ENCODE measurements at places on chromosomes 1 and 21.
A peak's percentile ranks its signal among the peaks of the same experiment; 100 is the strongest.

DNA sequence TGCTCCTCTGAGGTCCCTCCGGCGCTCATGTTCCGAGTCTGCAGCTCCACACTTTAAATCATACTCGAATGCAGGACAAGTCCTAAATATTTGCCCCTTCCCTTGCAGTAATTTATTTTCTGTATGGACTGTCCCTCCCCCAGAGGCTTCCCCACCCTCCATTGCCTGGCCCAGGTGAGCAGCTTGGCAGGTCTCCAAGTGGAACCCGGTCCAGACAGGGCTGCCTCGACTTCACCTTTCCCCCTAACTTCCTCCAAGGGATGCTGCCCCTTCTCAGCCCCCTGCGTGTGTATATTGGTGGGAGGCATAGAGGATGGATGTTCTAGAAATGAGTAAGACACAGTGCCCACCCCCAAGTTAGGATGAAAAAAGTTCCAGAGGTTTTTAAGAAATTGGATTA is 5.4 kb upstream of the OPTC start:
- no peak for DNase-seq

DNA sequence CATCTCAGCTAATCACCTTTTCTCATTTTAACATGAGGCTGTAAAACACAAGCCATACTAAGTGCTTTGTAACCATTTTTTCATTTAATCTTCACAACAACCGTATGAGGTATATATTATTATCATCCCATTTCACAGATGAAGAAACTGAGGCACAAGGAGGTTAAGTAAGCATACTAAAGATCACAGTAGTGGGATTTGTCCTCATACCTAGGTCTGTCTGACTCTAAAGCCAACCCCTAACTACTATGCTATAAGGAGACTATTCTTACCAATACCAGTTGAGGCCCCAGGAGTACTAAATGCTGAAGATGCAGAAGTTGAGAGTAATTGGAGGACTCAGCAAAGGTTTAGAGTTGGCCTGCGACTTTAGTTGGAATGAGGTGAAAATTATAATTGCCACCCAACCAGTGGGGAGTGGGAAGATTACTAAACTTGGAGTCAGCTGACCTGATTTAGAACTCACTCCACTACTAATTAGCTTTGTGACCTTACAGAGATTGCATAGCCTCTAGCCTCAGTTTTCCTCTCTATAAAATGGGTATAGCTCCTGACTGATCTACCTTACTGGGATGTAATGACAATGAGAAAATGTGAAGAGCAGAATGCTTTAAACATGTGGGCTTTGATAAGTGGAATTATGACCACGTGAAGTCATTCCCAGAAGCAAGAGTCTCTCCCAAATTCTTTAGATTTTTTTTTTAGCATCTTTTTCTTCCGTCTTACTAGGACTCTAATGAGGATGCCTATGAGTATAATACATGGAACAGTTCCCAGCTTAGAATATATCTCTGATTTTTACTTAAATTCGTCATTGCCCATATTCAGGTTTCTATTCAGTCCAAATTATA is 85.8 kb upstream of the IPO9 start:
- DNase-seq = no peak

DNA sequence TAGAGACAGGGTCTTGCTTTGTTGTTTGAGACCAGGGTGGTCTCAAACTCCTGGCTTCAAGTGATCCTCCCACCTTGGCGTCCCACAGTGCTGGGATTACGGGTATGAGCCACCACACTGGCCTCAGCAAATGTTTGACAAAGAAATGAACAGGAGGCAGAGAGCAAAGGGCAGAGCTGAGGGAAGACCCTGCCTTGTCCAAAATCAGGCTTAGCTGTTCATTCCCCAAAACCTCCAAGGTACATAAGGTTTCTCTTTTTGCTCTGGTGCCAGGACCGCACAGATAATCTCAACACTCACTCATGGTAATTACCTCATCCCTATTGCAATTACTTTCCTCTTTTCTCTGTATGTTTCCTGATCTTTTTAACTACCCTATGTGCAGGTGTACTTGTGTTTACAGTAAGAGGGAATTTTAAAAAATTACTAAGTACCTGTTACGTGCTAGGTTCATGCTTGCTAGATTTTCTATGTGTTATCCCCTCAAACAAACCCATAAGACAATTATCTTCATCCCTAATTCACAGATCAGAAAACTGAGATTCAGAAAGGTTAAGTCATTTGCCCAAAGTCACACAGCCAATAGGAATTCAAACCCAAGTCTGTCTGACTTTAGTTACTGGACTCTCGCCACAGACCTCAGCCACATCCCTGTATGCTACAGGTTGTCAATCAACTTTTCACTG is 11.5 kb downstream of the ASAP3 start:
- DNase-seq = no peak

- no peak for DNase-seq
These were observed 61.2 kb downstream of the CCDC30 start for GRCh38 chr1:42524330-42524729.

GRCh38 chr1:238491265-238491664 is 600.5 kb upstream of the ZP4 start:
- no peak for DNase-seq

DNA sequence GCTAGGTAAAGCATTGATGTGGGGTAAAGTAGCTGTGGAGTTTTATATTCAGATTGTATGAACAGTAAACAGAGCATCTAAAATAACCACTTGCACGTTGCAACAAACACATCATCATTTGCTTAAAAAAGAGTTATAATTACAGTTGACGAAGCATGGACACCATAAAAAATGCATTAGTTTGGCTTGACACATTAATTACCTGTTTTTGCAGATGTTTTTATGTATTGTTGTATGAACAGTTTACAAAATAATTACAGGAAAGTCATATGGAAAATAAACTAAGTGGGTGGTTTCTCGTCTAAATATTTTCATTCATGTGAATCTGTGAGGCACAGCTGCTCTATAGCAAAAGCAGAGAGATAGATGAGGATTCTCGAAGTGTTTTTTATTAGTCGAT is 108.3 kb downstream of the RPS6KC1 start:
- no peak for DNase-seq

GRCh38 chr1:47644212-47644573 is 206.3 kb downstream of the FOXD2 start:
- no peak for DNase-seq

GRCh38 chr1:227411066-227411465 is 92.8 kb upstream of the CDC42BPA start:
- DNase-seq = no peak

GRCh38 chr1:19925342-19926070 is 2.1 kb upstream of the PLA2G2E start:
- no peak for DNase-seq

- no peak for DNase-seq
These were observed at the start of gene KRTAP11-1 for GRCh38 chr21:30881480-30881879. Gene KRTAP11-1, minus strand, starts transcription at chr21:30881580. Its CDS starts 56 bp downstream, at chr21:30881524.

DNA sequence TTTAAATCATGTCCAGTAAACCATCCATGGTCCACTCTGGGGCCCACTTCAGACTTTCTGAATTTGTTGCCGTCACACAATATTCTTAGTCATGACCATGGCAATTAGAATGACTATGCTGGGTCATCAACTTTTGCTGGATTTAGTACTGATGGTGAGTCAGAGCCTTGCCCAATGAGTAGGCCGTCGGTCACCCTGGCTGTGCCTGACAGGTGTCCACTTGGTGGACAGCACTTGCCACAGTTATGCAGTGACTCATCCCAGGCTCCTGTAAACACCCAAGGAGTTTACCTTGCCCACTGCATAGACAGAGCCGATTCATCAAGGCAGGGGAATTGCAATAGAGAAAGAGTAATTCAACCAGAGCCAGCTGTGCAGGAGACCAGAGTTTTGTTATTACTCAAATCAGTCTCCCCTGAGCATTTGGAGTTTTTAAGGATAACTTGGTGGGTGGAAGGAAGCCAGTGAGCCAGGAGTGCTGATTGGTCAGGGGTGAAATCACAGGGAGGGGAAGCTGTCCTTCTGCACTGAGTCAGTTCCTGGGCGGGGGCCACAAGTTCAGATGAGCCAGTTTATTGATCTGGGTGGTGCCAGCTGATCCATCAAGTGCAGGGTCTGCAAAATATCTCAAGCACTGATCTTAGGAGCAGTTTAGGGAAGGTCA is 333.8 kb downstream of the PTPRU start:
- DNase-seq = no peak

GRCh38 chr1:183571678-183572268 is 18.5 kb downstream of the NCF2 start:
- DNase-seq = no peak

DNA sequence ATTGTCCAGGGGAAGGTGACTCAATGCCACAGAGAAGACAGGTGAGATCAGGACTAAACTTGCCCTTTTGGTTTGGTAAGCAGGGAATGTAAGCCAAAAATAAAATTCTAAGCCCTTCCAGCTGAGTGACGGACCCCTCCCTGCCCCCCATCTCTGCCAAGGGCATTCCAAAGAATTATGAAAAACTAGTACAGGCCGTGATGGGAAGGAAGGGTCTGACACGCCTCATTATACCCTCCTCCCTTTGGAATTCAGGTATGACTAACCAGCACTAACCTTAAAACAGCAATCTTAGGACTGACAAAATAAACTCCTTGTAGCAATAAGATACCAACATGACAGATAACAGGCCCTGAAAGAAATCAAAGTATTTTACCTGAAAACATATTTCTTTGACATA is 99.6 kb downstream of the GABPA start:
- DNase-seq = no peak

GRCh38 chr1:226863446-226863845 is 7.0 kb upstream of the PSEN2 start:
- no peak for DNase-seq

DNA sequence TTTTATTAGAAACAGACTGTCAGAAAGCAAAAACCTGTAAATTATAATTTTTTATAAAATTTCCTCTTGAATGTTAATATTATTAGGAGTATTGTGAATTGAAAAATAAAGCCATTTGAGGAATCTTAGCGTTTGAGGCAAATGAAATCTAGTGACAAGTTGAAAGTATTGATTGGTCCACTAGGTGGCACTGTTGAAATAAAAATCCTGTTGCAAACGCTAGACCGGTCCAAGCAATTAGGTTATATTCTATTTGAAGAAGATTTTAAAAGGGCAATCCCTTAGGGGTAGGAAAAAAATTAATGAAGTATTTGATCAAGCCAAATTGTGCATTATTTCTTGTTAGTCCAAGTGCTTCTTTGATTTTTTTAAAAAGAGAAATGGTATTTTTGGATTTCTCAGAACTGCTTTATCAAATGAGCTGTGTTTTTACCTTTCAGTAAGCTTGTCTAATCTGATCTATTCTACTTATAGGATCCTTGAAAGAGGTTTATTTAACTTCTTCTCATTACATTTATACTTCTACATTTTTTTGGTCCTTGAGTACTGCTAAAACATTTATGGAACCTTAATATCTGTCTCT is 57.7 kb downstream of the ATG4C start:
- no peak for DNase-seq

DNA sequence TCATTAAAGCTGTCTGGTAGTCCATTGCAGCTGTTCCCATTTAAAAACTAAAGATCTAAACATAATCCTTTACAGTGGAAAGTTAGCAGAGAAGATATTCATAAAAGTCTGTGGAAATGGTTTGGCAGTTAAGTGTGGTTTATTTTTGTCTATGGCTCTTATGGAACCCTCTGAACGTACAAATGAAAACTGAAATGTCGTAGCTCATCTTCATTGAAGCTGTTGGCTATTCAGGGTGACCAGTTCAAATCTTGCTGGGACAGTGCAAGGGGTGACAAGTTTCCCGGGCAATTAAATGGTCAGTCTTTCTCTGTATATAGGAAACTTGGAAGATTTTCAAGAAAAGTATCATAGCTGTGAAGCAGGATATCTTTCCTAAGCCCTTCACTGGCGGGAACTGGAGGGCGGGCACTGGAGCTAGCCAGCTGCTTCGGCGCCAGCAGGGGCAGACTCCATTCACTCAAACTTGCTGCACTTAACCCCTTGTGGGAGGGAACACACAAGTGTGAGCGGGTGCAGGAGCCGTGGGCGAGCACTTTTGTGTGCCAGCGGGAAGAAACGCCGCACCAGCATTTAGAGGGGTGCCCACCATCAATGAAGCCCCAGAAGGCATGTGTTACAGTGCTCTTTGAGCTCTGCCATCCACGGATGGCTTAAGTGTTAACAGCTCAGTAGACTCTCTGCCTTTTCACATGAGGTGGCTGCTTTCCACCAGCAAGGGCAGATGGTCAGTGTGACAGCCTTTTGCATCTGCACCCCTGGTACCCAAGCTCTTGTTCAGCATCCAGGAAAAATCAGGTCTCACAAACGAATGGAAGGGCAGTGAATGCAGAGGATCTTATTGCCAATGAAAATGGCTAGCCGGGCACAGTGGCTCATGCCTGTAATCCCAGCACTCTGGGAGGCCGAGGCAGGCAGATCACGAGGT is 232.1 kb upstream of the KAZN start:
- DNase-seq = no peak

- DNase-seq = no peak
These were observed 1046.7 kb upstream of the B3GALT2 start for GRCh38 chr1:194233069-194233468.

DNA sequence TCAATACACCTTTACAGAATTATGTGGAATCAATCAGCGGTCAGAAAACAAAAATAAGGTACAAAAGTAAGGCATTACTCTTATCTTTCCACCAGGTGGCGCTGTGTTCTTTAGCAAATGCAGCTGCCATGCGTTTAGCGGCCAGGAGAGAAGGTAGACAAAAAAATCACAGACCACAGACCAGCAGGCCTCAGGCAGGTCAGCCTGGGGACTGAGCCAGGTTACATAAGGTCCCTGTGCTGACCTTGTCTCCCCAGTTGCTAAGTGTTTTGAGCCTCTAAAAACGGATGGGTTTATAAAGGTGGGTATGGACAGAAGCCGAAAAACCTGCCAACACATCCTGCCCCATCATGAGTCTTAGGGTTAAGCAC is 2.8 kb downstream of the RGS16 start:
- DNase-seq = peak; percentile 43

DNA sequence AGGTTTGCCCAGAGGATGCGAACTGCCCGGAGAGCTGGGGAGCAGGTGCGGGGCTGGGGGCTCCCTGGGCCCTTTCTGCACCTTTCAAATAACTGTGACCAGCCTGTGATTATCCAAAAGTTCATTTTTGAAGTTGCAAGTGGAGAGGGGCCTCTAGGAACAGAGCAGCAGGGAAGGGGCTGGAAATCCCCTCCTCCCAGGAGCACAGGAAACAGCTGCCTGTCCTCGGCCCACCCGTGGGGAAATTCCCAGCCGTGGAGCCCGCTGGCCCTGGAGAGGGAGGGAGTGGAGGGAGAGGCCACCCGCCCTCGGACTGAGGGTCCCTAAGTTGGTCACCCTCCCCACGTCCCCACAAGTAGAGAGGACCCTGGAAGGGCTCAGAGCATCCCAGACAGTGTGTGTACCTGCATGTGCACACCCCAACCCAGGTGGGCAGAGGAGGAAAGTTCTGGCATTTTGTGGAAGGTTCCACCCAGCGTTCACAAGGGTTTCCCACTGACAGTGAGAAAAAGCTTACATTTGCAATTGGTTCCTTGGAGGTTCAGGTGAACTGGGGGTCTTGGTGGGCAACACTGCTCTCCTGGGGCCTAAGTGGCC is 1.2 kb upstream of the TNFRSF4 start:
- DNase-seq = no peak

- no peak for DNase-seq
These were observed 1695.3 kb downstream of the BRINP3 start for GRCh38 chr1:188782220-188782841.

- no peak for DNase-seq
These were observed 21.1 kb upstream of the SLAMF1 start for GRCh38 chr1:160667896-160668295.

GRCh38 chr21:32330784-32331311 is 32.2 kb downstream of the MRAP start:
- no peak for DNase-seq

- no peak for DNase-seq
These were observed 21.8 kb downstream of the MFSD2A start for GRCh38 chr1:39976732-39977131.

Measured in nucleus accumbens (tissue), 56 donors.